ENCODE measurements at places on chromosomes 1 and 21.

DNA sequence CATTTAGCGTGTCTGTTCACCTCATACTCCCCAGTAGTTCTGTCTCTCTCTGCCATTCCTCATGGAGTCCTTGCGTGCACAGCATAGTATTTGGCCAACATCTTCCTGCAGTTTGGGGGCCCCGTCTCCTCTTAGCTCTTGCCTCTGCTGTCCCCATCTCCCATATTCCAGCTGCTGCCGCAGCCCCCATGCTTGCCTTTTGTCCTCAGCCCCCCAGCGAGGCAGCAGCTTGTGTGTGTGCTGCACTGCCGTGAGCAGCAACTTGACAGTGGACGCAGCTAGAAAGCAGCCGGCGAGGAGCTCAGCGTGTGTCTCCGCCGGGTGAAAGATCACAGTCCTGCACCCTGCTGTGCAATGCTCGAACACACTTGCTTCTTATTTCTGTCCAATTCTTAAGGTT, 164.2 kb upstream of the COL6A1 start:
- no peak for DNase-seq

DNA sequence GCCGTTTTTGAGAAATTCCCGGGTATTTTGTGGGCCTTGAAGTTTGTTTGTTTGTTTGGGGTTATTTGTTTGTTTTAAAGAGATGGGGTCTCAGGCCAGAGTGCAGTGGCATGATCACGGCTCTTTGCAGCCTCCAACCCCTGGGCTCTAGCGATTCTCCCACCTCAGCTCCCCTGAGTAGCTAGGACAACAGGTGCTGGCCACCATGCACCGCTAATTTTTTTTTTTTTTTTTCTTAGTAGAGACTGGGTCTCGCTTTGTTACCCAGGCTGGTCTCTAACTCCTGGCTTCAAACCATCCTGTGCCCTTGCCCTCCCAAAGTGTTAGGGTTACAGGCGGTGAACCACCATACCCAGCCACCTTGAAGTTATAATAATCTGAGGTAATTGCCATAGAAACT, 2.0 kb downstream of the CHTOP start:
- no peak for DNase-seq

DNA sequence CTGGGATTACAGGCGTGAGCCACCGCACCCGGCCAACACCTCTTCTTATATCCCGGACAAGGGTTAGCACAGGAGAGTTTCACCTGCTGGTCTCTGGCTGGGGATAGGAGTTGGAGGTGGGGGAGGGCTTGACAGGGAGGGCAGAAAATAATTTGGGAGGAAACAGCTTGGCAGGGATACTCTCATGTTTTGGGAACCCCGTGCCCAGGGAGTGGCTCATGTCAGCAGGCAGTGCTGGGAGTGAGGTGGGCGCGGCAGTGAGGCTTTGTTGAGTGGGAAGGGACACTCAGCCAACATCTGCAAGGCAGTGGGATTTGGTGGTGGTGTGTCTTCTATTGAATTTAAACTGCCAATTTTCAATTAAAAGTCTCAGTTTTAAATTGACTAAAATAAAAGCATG, 1.1 kb upstream of the THEM5 start:
- DNase-seq: no peak

DNA sequence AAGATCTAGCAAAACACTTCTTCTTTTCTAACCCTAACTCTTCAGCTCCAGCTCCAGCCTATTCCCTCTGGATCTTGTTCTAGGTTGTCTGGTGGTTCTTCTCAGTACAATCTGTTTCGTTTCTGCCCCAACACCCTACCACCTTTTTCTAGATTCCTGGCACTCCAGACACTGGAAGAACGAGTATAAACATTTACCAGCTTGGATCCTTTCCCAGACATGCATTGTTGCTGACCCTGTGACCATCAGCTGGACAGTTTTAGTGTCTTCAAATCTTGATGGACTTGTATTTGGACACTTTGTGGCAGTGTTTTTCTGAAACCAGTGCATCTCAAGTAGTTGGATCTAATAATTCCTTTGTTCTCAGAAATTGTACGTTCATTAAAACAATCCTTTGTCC, 30.6 kb upstream of the CACNA1E start:
- DNase-seq: no peak

DNA sequence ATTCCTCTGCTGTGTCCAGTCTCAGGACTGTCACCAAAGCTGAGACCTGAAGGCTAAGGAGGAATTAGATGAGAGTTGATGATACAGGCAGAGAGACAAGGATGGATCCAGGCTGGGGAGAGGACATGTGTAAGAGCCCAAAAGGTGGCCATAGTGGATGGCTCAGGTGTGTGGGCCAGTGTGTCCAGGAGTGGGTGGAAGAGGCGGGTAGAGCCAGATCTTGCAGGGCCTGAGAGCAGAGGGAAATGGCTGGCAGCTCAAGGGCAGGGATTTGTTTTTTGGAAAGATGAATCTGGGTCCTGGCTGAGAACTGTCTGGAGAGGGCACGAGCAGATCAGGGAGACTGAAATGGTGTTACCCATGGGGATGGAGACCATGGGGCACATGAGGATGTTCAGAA, 38.1 kb downstream of the AZIN2 start:
- no peak for DNase-seq

DNA sequence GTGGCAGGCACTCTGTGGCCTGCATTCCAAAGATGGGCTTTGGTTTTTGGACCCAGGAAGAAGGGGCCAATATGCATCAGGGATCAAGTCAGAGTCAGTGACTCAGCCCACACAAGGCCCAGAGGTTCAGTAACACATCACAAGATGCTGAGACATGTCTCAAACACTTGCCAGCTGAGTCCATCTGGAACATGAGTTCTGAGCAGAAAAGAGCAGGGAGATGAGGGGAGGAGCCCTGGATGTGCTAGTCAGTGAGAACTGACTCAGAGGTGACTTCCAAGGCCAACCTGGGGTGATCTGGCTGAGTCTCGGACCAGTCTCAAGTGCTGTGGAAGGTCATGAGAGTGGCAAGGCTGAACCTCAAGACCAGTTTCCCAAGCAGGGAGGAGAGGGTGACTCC, 150.1 kb downstream of the CDC7 start:
- DNase-seq: no peak
